ENCODE measurements at places on chromosomes 7 and 10.

DNA sequence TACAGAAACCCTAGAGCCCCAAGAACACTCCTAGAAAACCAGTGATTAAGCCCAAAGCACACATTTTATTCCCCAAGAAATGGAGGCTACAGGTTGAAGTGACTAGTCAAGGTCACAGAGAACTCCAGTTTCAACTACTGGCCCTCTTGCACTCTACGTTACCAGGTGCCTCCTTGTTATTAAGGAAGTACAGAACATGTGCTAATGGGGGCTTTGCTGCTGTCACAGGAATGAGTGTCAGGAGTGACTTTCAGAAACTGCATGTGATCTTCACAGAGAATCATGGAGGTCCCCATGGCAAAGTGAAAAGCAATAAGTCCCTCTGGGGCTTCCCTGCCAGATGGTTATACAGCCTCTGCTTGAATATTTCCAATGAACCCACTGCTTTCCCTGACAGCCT, 19.3 kb downstream of the JAZF1 start:
- DNase-seq: no peak

GRCh38 chr10:89095701-89096391, 105.2 kb downstream of the FAS start:
- no peak for DNase-seq

GRCh38 chr7:155469-155900, 36.9 kb upstream of the FAM20C start:
- DNase-seq: no peak

- peak; percentile 74 for DNase-seq
Observed at GRCh38 chr10:63738410-63738809, 217.2 kb downstream of the REEP3 start.

GRCh38 chr10:74088722-74089121, 61.9 kb downstream of the AP3M1 start:
- DNase-seq: no peak

GRCh38 chr10:31701546-31701945, 227.1 kb downstream of the ARHGAP12 start:
- no peak for DNase-seq

GRCh38 chr7:9945131-9945530, 1028.5 kb upstream of the PHF14 start:
- DNase-seq: no peak

DNA sequence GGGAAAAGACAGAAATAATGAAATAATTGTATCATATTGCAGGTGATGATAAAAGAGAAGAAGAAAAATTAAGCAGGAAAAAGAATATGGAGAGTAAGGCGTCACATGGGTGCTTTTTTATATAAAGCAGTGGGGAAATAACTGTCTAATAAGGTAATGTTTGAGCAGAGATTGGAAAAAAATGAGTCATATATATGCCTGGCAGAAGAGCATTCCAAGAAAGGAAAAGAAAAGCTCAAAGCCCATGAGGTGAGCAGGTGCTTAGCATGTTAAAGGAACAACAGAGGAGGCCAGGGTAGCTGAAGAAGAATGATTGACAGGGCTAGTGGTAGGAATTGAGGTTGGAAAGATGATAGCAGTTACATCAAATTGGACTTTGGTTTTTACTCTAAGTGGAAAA, 739.5 kb downstream of the SORCS1 start:
- no peak for DNase-seq

All from endodermal cell (in vitro differentiated cells).